ENCODE measurements at places on chromosomes 3 and 15.

DNA sequence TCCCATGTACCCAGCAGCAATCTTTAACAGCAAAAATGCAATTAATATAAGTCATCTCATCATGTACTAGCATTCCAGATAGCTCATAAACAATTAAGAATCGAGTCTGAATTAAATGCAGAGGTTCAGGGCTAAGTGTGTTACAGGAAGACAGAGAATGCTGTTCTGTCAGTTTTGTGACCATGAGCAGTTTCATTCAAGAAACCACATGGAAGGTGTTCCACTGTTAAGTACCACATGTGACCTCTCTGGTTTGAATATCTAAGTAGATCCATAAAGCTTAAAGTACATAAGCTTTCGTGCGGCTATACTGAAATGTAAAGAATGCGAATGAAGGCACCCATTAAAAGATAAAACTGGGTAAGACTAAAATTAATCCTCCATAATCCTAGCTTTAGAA, 272.3 kb downstream of the IL5RA start:
- DNase-seq: no peak

DNA sequence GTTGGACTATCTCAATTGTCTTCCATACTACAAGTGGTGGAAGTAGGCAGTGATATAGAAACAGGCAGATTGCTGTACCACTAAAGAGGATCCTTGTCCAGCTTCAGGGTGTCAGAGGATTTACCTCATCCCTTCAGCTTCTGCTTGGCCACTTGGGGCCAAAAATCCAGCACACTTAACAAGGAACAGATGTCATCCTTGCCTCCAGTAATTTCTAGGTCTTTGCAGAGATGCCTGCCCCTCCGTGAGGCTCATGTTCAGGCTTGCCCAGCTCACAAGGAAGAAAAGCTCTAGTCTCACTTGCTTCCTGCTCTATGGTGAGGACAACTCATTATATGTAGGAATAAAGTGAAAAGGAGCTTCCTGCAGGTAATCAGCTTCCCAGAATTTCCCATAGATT, 510.3 kb downstream of the EPHA3 start:
- no peak for DNase-seq

DNA sequence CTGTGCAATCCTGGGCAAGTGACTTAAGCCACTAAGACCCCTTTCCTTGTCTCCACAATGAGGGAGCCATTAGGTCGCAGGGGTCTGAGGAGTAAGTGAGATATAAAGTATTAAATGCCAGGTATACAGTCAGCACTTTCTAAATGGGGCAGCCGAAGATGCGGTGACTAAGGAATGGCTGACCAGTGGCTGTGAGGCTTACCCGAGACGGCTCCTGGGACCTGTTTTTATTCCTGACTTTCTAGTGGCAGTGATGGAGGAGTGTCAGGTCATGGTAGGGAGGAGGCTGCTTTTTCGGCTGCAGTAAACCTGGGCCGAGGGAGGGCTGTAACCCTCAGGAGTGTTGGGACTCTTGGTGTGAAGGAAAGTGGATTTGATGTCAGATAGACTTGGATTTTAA, 52.3 kb downstream of the TRAK1 start:
- no peak for DNase-seq

DNA sequence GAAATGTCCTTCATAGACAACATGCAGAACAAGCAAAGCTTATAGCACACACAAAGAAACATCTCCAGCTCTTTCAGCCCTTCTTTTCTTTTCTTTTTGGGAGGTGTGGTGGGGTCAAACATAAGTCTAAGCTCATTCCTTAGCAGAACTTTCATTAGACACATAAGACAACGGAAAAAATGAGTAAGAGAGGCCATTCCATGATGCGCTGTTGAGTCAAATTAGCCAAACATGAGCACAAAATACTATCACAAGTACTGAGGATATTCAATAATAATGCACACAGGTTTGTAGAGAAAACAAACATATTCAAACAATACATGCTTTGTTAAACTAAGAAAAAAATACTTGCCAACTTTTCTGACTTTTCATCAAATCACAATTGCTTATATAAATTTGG, 83.0 kb downstream of the PLOD2 start:
- DNase-seq: no peak

- peak; percentile 39 for DNase-seq
Measured at GRCh38 chr15:77031376-77032050, 36.6 kb downstream of the PSTPIP1 start.

DNA sequence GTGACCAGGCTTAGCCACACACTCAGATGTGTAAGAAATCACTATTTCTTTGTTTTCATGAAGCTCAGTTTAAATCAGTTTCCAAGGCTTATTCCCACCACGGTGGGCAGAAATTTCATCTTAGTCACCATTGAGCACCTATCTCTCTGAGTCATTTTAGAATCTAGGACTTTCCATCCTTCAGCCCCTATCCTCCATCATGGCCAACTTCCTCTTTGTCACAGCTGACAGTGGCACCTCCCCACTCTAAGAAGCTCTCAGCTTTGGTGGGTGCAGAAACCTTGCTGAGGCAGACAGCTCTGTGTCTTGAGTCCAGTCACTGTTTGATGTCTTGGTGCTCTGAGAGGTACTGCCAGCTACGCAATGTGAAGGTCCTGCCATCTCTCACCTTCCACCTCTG, 32.9 kb downstream of the SNTN start:
- no peak for DNase-seq

GRCh38 chr3:45267097-45267496, 41.0 kb upstream of the TMEM158 start:
- DNase-seq: no peak

- DNase-seq: no peak
Measured at GRCh38 chr3:23800731-23801130, 5.0 kb upstream of the UBE2E1 start.

GRCh38 chr15:90423801-90424319, 35.8 kb downstream of the IQGAP1 start:
- no peak for DNase-seq

GRCh38 chr3:153138276-153139210, 23.5 kb upstream of the RAP2B start:
- DNase-seq: no peak

DNA sequence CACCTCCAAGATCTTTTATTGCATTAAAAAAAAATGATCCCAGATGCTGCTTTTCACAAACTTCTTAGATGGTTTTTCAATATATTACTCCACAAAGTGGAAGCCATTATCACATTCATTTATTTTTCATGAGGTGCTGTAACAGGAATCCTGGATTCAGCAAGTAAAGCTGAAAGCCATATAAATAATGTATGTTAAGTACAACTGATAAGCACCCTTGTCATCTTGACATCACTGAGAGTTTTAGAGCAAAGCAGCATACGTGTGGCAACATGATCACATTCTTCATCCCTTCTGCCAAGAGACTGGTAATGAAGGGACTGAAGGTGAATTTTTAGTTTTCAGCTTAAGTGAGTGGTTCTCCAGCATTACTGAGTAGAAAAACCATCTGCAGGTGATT, 44.9 kb upstream of the LRRFIP2 start:
- no peak for DNase-seq

GRCh38 chr15:70466895-70467529, 296.3 kb downstream of the UACA start:
- DNase-seq: peak; percentile 69

- no peak for DNase-seq
Measured at GRCh38 chr15:41581110-41581509, 22.1 kb downstream of the TYRO3 start.

DNA sequence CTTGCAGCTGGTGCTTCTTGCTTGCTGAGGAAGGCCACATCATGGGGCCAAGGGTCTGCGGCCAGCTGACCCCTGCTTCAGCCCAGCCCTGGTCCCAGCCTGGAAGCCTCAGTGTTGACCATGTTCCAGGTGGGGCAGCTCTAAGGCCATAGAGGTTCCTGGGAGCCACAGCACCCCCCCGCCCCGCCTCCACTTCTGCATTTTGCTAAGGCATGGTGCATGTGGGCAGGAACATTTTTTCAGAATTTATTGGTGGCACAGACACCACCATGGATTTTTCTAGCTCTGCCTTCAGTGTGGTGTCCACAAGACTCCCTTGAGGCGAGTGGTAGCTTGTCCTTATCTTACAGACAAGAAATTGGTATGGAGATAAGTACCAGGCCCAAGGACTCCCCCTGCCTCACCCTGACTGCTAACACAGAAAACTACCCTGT, 1.9 kb upstream of the CHST14 start:
- DNase-seq: no peak

- DNase-seq: no peak
Measured at GRCh38 chr3:88596451-88596850, 446.7 kb downstream of the C3orf38 start.

- no peak for DNase-seq
Measured at GRCh38 chr3:77795013-77795412, 755.1 kb downstream of the ROBO2 start.

Data from BE2C (cell line).